Activated CD4-positive, alpha-beta T cell treated with anti-CD3 and anti-CD28 coated beads, Interleukin-2, amount 10 ng/mL, durations not matched to agents 7 days and 5 days (primary cell): ENCODE measurements at places on chromosomes 5 and 9. TPM values are rescaled to one million over a fixed set of nuclear protein-coding genes. Genes with fewer than 3 reads are reported as not detected.

- no peak for DNase-seq
These were observed 38.7 kb upstream of the ANKRD34B start for GRCh38 chr5:80608731-80609130.

- DNase-seq, result no peak
These were observed 319.1 kb downstream of the MED10 start for GRCh38 chr5:6059137-6059800.

Gene MZB1
- total RNA-seq, result 13.4 TPM

Gene SOX30
- 0.10 TPM for total RNA-seq

Gene COL15A1
- 0.12 TPM for total RNA-seq
